Right atrium auricular region (tissue), 2 donors: ENCODE measurements at places on chromosomes 16 and 17.
A peak's percentile ranks its signal among the peaks of the same experiment; 100 is the strongest.

GRCh38 chr17:38881600-38882191 lies 11.8 kb downstream of the LASP1 start:
- H3K36me3 ChIP-seq = peaks cover 19% of the 10 kb centered on the region
- H3K4me3 ChIP-seq = no peak overlapping the region
- peaks cover 99% of the 10 kb centered on the region for H3K4me1 ChIP-seq
- peak overlapping the region; percentile 57 for H3K27ac ChIP-seq
- DNase-seq = peak; percentile 80

GRCh38 chr16:79965718-79966117 lies 365.2 kb upstream of the MAF start:
- no peaks in the 10 kb centered on the region for H3K4me1 ChIP-seq
- no peaks in the 10 kb centered on the region for H3K27me3 ChIP-seq
- no peaks in the 10 kb centered on the region for H3K36me3 ChIP-seq
- H3K4me3 ChIP-seq = no peak overlapping the region
- no peak overlapping the region for H3K27ac ChIP-seq

GRCh38 chr16:80309178-80309577 lies 231.6 kb upstream of the DYNLRB2 start:
- no peaks in the 10 kb centered on the region for H3K4me1 ChIP-seq
- no peaks in the 10 kb centered on the region for H3K27me3 ChIP-seq
- no peak overlapping the region for H3K27ac ChIP-seq
- H3K4me3 ChIP-seq = no peak overlapping the region
- no peak for DNase-seq

DNA sequence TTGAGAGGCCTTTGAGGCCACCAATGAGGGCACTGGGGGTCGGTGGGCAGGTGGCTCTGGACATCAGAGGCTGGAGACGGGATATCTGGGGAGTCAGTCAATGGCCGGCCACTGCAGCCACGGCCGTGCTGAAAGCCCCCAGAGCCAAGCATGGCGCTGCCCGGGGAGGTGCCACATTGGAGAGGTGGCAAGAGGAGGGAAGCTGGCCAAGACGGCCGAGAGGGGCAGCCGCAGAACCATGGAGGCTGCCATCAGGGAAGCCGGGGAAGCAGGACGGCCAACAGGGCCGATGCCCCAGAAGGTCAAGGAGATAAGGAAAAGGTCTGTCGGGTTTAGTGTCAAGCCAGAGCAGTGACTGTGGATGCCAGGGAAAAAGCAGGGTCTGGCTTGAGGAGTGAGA lies 9.8 kb downstream of the RTN4RL1 start:
- H3K4me1 ChIP-seq = no peaks in the 10 kb centered on the region
- H3K27me3 ChIP-seq = no peaks in the 10 kb centered on the region
- H3K36me3 ChIP-seq = no peaks in the 10 kb centered on the region
- H3K4me3 ChIP-seq = no peak overlapping the region
- no peak overlapping the region for H3K27ac ChIP-seq

DNA sequence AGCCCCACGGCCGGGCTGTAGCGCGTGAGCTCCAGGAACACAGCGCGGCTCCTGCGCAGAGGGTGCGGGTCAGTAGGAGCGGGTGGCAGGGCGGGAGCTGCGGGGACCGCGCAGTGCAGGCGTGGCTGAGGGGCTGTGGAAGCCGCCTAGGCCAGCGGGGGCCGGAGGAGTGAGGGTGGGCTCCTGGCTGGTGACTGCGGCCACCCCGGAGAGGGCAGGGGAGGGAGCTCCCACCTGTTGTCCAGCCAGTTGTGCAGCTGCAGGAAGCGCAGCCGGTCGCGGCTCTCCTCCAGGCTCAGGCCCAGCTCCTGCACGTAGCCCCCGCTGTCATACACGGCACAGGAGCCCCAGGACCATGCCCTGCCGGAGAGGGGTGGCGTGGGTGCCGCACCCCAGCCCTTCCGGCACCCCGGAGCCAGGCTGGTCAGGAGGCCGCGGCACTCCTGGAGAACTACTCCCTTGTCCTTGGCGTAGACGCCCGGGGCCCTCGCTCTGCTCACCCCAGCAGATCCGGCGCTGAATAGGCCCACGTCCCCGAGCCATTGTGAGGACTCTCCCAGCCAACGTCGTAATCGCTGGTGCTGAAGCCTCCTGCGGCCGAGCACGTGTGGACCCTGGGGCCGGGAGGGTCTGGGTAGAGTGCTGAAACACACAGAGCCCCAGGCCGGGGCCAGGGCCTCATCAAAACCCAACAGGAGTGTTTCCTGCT lies 43.9 kb downstream of the TSC2 start:
- no peak for DNase-seq
- peaks cover 90% of the 10 kb centered on the region for H3K36me3 ChIP-seq
- H3K27ac ChIP-seq = peak overlapping the region; percentile 53
- no peaks in the 10 kb centered on the region for H3K27me3 ChIP-seq
- H3K4me3 ChIP-seq = no peak overlapping the region
